Prostate gland (tissue), 2 donors: ENCODE measurements at places on chromosomes 7 and 10. TPM values are rescaled to one million over a fixed set of nuclear protein-coding genes. Genes with fewer than 3 reads are reported as not detected.

DNA sequence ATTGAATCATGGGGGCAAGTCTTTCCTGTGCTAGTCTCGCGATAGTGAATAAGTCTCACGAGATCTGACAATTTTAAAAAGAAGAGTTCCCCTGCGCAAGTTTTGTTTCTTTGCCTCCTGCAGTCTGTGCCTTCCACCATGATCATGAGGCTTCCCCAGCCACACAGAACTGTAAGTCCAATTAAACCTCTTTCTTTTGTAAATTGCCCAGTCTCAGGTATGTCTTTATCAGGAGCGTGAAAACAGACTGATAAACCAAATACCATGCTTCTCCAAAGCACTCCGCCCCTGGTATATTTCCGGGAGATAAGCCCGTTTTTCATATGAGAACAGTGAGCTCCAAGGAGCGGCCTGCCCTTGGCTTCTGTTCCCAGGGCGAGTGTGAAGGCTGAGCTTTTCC lies 118.9 kb downstream of the EVX1 start:
- H3K27ac ChIP-seq: peak overlapping the region; percentile 58
- no peaks in the 10 kb centered on the region for H3K4me1 ChIP-seq
- no peaks in the 10 kb centered on the region for H3K27me3 ChIP-seq
- peak; percentile 42 for DNase-seq
- H3K4me3 ChIP-seq: no peak overlapping the region

DNA sequence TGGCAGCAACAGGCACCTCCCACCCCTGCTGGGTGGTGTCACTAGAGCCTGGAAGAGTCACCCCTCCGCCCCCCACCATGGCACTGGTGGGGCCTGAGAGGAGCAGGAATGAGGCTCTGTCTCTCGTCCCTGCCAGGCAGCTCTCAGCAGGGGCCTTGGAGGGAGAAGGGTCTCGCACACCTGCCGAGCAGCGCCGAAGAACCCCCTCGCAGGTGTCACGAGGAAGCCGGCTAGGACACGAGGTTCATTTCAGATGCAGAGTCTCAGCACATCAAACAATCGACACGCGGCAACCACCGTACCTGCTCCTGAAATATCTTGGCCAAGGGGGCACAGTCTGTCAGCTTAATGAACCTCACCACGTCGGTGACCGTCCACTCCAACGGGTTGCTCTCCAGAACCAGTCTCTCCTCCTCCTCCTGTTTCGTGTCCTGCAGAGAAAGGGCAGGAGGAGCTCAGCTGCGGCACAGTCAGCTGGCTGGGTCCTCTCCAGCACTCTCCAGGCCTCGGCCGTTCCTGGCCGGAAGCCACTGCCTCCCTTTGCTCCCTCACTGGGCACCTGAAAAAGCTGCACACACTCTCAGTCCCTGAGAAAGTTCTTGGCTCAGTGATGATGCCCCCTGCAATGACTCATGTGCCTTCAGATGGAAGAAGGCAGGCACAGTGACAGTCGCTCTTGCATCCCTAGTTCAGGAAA lies 240.1 kb downstream of the SFMBT2 start:
- peak; percentile 42 for DNase-seq
- H3K27ac ChIP-seq: no peak overlapping the region
- H3K4me1 ChIP-seq: no peaks in the 10 kb centered on the region
- no peak overlapping the region for H3K4me3 ChIP-seq

LIPF gene
- total RNA-seq: not detected

DNA sequence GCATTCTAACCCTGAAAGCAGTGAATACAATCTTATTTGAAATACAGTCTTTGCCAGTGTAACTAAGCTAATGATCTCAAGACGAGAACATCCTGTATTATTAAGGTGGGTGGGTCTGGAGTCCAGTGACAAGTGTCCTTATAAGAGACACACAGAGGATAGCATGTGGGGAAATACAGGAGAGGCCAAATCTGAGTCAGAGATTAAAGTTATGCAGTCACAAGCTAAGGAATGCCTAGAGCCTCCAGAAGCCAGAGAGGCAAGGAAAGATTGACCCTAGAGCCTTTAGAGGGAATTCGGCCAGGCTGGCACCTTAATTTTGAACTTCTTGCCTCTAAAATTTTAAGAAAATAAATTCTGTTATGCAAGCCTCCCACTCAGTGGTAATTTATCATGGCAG lies 87.5 kb upstream of the HGF start:
- no peak overlapping the region for H3K4me3 ChIP-seq
- no peak overlapping the region for H3K27ac ChIP-seq
- no peak for DNase-seq
- no peaks in the 10 kb centered on the region for H3K36me3 ChIP-seq

DNA sequence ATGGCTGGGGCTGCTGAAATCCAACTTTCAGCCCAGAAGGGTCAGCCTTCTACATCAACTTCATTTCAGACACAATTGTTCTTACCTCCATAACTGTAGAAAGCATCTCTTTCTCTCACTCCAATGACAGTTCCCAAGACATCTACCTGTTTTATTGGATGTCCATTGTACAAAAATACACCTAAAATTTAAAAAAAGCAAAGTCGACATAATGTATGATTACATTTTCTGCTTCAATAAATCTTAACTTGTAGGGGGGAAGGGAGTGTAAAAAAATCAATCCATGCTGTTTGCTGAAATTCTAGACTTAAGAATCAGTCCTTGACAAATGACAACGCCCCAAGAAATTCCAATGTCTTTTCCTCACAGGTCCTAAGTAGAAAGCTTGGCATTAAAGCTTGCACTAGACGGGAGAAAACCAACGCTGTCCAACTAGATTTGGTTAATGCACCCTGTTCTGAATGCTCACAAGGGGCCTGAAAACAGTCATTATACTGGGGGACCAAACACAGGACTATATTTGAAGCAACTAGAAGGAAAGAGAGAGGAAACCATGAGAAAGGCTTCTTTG lies 7.5 kb downstream of the STN1 start:
- no peaks in the 10 kb centered on the region for H3K36me3 ChIP-seq
- no peak for DNase-seq

DNA sequence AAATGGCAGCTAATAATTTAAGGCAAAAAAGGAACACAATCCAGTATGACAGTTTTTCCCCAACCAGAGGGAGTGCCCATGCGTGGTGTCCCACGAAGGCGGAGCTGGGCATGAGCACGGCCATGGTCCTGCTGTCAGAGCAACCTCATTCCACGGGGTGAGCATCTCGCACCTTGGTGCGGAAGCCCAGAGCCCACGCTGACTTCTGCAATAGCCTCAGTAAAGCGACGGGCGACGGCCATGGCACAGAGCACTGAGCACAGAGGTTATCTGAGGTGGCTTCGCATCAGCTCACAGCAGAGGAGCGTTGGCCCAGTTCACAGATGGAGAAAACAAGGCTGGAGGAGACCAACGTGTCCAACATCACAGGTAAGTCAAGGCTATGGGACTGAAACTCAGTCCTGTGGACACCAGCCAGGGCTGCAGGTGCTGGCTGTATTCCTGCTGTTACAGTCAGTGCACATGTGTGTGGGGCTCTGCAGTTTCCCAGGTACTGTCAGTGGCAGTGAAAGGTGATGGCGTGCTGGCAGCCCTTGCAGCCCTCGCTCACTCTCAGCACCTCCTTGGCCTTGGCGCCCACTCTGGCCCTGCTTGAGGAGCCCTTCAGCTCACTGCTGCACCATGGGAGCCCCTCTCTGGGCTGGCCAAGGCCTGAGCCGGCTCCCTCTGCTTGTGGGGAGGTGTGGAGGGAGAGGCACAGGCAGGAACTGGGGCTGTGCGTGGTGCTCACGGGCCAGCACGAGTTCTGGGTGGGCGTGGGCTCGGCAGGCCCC lies 525.6 kb downstream of the PTPRN2 start:
- H3K4me1 ChIP-seq: no peaks in the 10 kb centered on the region
- H3K27me3 ChIP-seq: no peaks in the 10 kb centered on the region

SPDYE9 gene
- total RNA-seq: not detected

- no peak overlapping the region for H3K4me3 ChIP-seq
- H3K36me3 ChIP-seq: no peaks in the 10 kb centered on the region
- no peaks in the 10 kb centered on the region for H3K4me1 ChIP-seq
- no peak for DNase-seq
Measured at GRCh38 chr7:141409801-141410329, 141.3 kb upstream of the AGK start.

GRCh38 chr10:34254596-34254995 lies 560.5 kb downstream of the PARD3 start:
- H3K36me3 ChIP-seq: no peaks in the 10 kb centered on the region
- H3K4me3 ChIP-seq: no peak overlapping the region
- H3K4me1 ChIP-seq: no peaks in the 10 kb centered on the region
- no peaks in the 10 kb centered on the region for H3K27me3 ChIP-seq
- DNase-seq: no peak

DNA sequence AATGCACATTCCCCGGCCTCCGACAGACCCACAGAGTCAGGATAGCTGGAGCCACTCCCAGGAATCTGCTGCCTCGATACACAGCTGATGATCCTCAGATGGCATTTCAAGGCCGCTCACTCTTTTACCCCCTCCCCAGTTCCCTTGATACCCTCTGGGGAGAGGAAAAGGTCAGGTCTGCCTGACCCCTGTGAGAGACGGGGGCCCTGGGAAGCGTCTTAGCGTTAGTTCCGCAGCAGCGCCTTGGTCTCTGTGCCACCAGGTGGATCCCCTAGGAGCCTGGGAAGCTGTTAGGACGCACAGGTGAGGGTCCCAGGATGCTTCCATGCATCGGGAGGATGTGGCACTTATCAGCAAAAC lies 420.5 kb upstream of the FOXK1 start:
- H3K27me3 ChIP-seq: no peaks in the 10 kb centered on the region
- H3K36me3 ChIP-seq: no peaks in the 10 kb centered on the region
- H3K4me1 ChIP-seq: no peaks in the 10 kb centered on the region
- DNase-seq: no peak
- no peak overlapping the region for H3K4me3 ChIP-seq

GRCh38 chr10:36778651-36779050 lies 346.7 kb upstream of the ANKRD30A start:
- H3K4me3 ChIP-seq: no peak overlapping the region
- H3K27ac ChIP-seq: no peak overlapping the region
- no peaks in the 10 kb centered on the region for H3K27me3 ChIP-seq
- H3K4me1 ChIP-seq: no peaks in the 10 kb centered on the region
- no peaks in the 10 kb centered on the region for H3K36me3 ChIP-seq
- DNase-seq: no peak

PRLHR gene
- not detected for total RNA-seq

DNA sequence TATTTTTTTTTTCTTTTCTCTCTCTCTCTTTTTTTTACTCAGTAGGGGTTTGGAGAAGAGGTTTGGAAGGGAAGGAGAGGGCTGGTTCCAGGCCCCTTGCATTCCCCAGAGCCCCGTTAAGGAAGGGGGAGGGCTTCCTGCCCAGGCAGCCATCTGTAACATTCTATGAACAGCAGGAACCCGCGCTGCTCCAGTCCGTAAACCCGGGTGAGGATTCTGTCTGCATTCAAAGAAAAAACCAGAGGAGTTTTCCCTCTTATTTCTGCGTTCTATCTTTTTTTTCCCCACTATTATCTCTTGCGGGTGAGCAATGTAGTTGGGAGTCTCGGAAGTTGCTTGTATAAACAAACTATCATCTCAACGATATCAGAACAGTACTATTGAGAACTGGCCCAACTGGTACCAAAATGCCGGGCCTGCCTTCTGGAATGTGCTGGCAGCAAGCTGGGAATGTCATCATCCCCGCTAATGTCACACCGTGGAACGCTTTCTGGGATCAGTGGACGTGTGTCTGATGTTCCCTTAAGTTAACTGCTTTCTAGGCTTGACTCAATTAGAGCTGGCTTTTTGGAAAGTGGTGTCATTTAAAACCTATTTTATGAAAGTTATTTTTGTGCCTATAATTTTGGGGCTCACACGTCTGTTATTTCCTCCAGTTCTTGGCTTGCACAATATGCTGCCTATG lies 153.1 kb upstream of the MEOX2 start:
- no peak overlapping the region for H3K4me3 ChIP-seq
- no peaks in the 10 kb centered on the region for H3K36me3 ChIP-seq
- H3K27ac ChIP-seq: peak overlapping the region; percentile 5
- DNase-seq: no peak

LSM8 gene
- total RNA-seq: 24.8 TPM

GRCh38 chr7:85405016-85405902 lies 218.4 kb upstream of the SEMA3D start:
- DNase-seq: no peak
- H3K4me3 ChIP-seq: no peak overlapping the region
- H3K27me3 ChIP-seq: no peaks in the 10 kb centered on the region
- H3K4me1 ChIP-seq: no peaks in the 10 kb centered on the region

DNA sequence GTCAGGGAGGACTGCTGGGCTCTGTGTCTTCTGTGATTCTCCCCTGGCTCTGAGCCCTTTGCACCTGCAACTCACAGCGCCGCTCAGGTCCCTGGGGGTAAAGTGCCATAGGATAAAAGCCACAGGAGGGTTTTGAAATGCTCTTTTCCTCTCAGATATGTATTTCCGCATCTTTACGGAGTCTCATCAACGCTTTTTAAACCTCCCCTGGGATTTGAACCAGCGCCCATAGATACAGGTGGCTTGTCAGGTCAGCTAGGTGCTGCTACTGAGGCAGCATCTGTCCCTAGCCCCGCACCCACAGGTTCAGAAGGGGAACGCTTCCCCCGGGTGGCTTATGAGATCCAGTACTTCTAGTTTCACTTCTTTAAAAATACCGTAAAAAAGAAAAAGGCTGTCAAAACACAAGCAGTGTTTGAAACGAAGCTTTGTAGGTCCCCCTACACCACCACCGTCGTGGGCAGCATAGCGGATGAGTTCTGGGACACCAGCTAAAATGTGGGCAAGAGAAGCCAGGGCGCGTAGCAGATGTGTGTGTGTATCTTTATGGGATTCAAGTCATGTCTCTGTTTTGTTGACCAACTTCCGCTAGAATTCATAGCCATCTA lies 173.5 kb downstream of the CUX1 start:
- no peaks in the 10 kb centered on the region for H3K27me3 ChIP-seq
- DNase-seq: no peak
- H3K4me1 ChIP-seq: no peaks in the 10 kb centered on the region
- no peak overlapping the region for H3K4me3 ChIP-seq
- no peaks in the 10 kb centered on the region for H3K36me3 ChIP-seq
- H3K27ac ChIP-seq: no peak overlapping the region

DNA sequence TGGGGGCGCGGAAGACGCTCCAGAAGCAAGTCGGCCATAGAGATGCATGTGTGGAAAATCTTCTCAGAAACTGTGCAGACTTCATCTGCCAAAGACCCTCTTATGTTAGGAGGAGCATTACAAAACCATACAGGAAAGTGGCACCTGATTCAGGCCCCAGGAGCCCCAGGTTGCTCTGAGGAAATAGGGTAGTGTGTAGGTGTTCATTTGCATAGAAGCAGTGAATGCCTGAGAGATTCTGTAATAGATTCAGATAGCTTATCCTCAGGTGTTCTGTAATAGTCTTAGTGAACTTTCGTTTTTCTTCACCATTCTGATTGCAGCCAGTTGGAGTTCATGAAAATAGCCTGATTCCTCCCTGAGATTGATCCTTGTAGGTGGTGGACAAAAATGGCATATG lies 106.4 kb upstream of the GJD4 start:
- no peaks in the 10 kb centered on the region for H3K36me3 ChIP-seq
- no peak overlapping the region for H3K4me3 ChIP-seq
- no peaks in the 10 kb centered on the region for H3K27me3 ChIP-seq
- DNase-seq: no peak
- H3K4me1 ChIP-seq: peaks cover 2% of the 10 kb centered on the region
- H3K27ac ChIP-seq: no peak overlapping the region

GRCh38 chr10:71426058-71426605 lies 29.4 kb downstream of the CDH23 start:
- H3K4me1 ChIP-seq: no peaks in the 10 kb centered on the region
- no peaks in the 10 kb centered on the region for H3K27me3 ChIP-seq
- H3K4me3 ChIP-seq: no peak overlapping the region
- no peaks in the 10 kb centered on the region for H3K36me3 ChIP-seq

GRCh38 chr10:27252267-27253000 lies 11.8 kb upstream of the ACBD5 start:
- H3K27ac ChIP-seq: peak overlapping the region; percentile 58
- no peaks in the 10 kb centered on the region for H3K4me1 ChIP-seq
- DNase-seq: no peak
- peak overlapping the region; percentile 38 for H3K4me3 ChIP-seq
